ENCODE measurements at places on chromosomes 12 and 14.

- no peak for DNase-seq
Measured at GRCh38 chr14:77910506-77910905, 110.6 kb downstream of the ADCK1 start.

DNA sequence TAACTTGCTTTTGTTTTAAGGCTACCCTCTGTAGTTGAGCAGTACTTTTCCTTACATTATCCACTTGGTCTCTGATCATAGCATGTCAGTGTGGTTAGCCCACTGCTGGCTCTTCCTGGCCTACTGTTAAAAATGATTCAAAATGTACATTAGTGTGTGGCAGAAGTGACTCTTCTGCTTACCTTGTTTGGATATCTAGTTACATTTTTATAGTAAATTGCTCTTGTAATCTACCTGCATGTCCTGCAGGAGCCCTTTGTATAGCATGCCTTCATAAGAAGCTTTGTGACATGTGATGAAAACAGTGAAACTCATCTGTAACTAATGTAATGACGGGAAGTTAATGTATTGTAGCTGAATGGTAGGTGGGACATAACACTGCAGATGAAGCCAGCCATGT, 8.1 kb downstream of the SPATS2 start:
- no peak for DNase-seq

GRCh38 chr12:105570944-105571343, 240.5 kb downstream of the C12orf75 start:
- no peak for DNase-seq

DNA sequence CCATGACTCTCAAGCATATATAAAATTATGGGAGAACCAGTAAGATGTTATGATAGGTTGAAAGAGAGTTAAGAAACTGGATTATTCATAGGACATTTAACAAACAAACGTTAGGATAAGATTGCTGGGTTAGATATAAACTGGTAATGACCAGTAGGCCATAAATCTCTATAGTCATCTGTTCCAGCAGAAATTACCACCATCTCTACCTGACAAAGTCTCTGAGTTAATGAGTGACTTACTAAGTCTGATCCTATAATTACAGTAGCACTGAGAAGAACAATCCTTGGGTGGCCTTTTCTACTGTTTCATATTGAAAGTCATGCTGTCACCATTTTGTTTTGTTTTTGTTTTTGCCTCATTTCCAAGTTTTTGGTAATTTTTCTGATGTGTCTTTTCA, 136.9 kb upstream of the CNOT2 start:
- DNase-seq = no peak

- DNase-seq = no peak
Measured at GRCh38 chr12:57384478-57384877, 46.4 kb downstream of the R3HDM2 start.

DNA sequence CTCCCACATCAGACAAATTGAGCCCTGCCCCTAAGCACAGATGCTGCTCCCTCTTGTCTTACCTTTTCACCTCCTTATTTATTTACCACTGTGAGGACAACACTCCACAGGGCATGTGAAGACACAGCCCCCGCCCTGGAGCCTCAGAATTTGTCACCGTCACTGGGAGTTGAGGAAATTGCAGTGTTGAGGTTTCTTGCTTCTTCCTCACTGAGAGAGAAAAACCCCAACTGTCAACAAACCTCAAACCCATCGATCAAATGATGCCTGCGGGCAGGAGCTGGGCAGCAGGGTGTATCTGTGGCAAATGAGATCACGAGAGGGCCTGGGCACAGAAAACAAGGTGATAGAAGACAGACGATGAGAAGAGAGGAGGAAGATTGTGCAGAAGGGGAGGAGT, 30.5 kb upstream of the PLEKHG3 start:
- no peak for DNase-seq
